ENCODE measurements at places on chromosomes 4 and X.

DNA sequence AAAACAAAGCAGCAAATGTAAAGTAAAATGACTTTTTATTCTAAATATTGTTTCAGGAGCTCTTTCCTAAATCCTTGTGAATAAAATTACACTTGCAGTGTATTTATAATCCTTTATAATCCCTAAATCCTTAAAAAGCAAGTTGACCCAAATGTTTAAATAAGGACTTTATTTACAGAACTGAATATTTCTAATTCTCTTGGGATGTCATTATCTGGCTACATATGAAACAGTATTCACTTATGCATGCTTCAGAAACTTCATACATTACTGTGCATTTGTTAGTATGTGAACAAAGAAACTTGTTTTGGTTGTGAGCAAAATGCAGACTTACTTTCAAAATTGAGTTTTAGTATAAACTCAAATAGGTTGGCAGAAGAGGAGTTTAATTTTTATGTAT is 49.2 kb downstream of the PTTG2 start:
- DNase-seq, result no peak

DNA sequence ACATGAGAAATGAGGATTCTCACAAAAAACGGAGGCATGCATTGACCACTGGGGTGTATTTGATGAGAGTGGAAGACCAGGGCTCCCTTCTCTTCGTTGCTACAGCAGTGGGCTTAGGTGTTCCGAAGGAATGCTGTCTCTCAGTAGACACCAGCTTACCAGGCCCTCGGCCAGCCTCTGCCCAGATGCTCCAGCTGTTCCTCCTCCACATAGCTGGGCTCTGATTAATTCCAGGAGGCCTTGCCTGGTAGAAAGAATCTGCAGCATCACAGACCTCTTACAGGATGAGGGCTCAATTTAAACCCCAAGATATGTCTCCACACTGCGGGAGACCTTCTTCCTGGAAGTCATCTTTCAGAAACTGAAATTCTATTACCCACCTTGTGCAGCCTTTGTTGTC is 346.6 kb upstream of the TENM3 start:
- no peak for DNase-seq

DNA sequence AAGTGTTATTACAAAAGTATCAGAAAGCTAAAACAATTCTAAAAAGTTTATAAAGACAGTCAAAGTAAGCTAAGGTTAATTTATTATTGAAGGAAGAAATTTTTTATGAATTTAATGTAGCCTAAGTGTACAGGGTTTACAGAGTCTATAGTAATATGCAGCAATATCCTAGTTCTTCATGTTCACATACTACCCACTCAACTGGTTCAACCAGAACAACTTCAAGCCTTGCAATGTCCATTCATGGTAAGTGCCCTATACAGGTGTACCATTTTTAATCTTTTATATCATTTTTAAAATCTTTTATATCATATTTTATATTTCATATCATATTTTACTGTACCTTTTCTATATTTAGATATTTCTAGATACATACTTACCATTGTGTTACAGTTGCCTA is 34.3 kb downstream of the COL4A5 start:
- DNase-seq, result no peak

DNA sequence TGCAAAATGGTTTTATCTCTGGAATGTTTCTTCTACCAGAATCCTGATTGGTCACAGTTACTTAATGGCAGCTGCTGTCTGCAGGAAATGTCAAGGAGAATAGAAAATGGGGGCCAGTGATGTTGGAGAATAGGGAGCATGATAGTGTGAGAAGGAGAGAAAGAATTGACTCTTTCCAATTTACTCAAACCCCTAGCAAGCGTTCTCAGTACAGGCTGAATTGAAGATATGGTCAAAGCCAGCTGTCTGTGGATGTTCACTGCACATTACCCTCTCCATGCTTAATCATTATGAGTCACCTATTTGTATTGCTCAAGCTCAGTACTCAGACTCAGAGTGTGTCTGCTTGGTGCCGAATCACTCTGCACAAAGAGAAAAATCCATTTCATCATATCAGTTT is 57.8 kb upstream of the FAM47B start:
- no peak for DNase-seq

DNA sequence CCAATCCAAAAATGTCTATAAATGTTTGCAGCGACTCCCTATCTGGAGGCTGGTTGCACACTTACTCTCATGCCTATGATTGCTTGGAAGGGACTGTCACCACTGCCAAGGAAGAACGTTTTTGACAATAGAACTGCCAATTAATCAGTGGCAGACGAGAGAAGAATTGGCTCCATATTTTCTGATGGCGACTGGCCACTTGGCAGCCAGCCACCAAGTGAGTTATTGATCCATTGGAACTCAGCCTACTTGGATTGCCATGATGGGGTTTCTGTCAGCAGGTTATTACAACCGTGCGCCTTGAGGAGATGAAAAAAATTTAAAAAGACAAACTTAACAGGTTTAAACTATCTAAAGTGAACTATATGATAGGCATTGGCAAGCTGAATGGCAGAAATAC is 47.4 kb downstream of the LINC00632 start:
- DNase-seq, result no peak

- DNase-seq, result no peak
Observed at GRCh38 chr4:158571736-158572135, 50.1 kb downstream of the RXFP1 start.

DNA sequence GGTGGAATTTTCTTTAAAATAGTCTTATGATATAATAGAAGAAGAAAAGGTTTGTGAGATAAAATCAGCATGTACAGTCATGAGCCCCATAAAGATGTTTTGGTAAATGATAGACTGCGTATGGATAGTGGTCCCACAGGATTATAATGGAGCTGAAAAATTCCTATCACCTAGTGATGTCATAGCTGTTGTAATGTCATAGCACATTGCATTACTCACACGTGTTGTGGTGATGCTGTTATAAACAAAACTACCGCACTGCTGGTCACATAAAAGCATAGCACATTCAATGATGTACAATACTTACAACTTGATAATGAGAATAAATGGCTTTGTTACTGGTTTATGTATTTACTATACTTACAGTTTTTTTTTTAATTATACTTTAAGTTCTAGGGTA is 715.2 kb upstream of the HTR2C start:
- DNase-seq, result no peak

DNA sequence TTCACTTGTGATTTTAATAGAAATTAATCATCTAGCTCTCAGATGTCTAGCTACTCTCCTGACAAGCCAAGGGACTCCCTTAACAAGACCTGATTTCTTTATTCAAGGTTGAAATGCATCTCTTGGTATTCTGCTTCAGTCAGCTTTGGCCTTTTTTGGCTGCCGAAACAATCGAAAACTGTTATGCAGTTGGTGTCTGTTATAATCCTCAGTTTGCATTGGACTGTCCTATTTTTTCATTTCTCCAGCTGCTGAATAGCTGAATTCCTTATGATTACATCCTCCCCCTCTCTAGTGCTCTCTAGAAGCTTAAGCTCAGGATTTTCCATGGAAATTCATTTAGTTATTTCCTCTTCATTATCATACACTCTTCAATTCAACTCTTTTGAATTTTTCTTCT is 177.2 kb downstream of the TRIML1 start:
- no peak for DNase-seq

GRCh38 chrX:1485033-1485432 is 32.3 kb upstream of the ASMTL start:
- no peak for DNase-seq

GRCh38 chrX:120457766-120458180 is 11.3 kb downstream of the LAMP2 start:
- no peak for DNase-seq

DNA sequence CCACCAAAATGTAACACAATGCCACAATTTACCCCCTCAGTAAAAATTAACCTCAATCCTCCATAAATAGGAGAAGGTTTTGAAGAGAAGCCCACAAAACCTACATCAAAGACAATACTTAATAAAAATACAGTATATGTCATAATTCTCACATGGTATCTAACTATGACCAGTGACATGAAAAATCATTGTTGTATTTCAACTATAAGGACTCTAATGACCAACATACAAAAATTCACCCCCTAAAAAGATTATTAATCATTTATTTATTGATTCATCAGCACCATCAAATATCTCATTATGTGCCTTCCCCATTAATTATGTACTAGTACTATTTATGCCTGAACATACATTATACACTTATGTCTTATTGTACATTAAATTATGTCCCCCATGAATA is 77.1 kb upstream of the ZMAT1 start:
- no peak for DNase-seq

DNA sequence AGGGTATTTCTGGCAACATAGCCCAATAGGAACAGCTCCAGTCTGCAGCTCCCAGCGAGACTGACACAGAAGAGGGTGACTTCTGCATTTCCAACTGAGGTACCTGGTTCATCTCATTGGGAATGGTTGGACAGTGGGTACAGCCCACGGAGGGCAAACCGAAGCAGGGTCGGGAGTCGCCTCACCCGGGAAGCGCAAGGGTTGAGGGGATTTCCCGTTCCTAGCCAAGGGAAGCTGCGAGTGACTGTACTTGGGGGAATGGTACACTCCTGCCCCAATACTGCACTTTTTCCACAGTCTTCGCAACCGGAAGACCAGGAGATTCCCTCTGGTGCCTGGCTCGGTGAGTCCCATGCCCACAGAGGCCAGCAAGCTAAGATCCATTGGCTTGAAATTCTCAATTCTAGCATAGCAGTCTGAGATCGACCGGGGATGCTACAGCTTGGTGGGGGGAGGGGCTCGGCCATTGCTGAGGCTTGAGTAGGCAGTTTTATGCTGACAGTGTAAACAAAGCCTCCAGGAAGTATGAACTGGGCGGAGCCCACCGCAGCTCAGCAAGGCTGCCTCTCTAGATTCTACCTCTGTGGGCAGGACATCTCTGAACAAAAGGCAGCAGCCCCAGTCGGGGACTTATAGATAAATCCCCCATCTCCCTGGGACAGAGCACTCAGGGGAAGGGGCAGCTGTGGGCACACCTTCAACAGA is 14.0 kb upstream of the ADAD1 start:
- DNase-seq, result no peak

DNA sequence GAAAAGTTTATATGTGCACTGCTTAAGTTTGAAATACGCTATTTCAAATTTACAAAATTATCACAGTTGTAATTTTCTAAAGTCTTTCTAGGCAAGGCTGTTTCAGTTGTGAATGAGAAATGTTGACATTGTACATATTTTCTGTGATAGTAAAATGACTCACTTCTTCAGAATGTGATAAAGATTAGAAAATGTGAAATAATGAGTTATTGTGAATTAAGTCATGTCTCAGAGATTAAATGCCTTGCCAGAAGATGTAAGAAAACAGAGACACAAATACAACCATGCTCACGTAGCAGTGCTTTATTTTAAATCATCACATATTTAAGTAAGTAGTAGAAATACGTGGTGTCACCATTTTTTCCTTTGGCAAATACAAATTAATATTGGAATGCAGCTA is 768 bp downstream of the CLCN4 start:
- DNase-seq, result no peak

DNA sequence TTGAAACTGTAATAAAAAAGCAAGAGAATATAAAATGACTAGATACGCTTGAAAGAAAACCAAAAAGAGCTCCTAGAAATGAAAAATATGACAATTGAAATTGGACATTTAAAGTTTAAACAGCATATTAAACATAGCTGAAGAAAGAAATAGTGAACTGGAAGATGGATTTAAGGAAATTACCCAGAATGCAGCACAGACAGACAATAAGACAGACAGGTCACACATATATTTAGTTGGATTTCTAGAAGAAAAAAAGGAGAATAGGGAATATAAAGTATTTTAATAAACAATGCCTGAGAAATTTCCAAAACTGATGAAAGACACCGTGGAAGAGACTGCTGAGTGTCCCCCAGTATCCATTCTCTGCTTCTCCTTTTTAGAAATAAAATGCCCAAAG is 6.6 kb downstream of the DUSP9 start:
- no peak for DNase-seq

DNA sequence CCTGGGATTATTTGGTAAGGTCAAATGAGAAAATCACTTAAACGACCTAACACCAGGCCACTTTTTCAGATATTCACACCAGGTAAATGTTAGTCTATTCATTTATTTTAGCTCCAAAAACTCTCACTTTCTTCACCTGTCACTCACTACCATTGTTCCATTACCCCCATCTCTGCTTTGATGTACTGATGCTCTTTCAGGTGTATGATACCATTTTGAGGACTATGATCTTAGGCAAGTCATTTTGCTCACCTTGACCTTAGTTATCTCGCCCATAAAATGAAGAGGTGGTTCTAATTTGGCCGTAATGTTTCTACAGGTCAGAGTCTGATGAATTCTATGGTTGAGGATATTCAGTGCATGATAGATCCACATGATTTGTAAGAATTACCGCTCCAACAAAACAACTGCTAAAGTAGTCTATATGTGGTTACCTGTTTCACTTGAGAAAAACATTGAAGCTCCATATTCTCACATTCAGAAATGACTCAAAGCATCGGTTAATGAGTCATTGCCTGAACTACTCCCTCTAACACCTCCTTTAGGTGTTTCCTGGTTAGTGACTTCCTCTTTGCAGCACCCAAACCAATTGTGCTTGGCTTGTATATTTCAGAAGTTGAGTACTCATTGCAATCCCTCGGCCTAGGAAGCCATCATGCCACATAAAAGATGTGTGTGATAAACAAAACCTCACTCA is 4.5 kb downstream of the DTHD1 start:
- no peak for DNase-seq
